ENCODE measurements at places on chromosomes 6 and 20. TPM values are rescaled to one million over a fixed set of nuclear protein-coding genes. Genes with fewer than 3 reads are reported as not detected.
A peak's percentile ranks its signal among the peaks of the same experiment; 100 is the strongest.

Gene YIPF3
- total RNA-seq = 198 TPM

GRCh38 chr20:1671891-1672669 lies 14.5 kb upstream of the SIRPG start:
- H3K27ac ChIP-seq = no peak overlapping the region
- peaks cover 4% of the 10 kb centered on the region for H3K27me3 ChIP-seq
- H3K4me3 ChIP-seq = no peak overlapping the region
- peaks cover 13% of the 10 kb centered on the region for H3K4me1 ChIP-seq
- no peak for DNase-seq

Gene PAK5
- 6.8 TPM for total RNA-seq

DNA sequence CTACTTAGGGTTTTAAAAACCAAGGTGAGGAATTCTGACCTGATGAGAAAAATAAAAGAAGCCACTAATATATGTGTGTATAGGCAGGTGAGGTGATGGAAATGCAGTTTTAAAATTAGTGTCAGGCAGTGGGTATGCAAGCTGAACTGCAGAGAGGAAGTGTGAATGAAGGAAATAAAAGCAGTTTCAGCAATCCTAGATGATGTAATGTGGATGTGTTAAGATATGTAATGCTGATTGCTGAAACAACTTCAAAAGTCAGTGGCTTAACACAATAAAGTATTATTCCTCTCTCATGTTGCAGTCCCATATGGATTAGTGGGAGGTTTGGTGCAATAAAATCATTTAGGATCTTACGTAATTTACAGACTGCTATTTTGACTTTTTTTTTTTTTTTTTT lies 119.9 kb upstream of the ASCC3 start:
- H3K27ac ChIP-seq = no peak overlapping the region
- H3K36me3 ChIP-seq = no peaks in the 10 kb centered on the region
- no peaks in the 10 kb centered on the region for H3K27me3 ChIP-seq

DNA sequence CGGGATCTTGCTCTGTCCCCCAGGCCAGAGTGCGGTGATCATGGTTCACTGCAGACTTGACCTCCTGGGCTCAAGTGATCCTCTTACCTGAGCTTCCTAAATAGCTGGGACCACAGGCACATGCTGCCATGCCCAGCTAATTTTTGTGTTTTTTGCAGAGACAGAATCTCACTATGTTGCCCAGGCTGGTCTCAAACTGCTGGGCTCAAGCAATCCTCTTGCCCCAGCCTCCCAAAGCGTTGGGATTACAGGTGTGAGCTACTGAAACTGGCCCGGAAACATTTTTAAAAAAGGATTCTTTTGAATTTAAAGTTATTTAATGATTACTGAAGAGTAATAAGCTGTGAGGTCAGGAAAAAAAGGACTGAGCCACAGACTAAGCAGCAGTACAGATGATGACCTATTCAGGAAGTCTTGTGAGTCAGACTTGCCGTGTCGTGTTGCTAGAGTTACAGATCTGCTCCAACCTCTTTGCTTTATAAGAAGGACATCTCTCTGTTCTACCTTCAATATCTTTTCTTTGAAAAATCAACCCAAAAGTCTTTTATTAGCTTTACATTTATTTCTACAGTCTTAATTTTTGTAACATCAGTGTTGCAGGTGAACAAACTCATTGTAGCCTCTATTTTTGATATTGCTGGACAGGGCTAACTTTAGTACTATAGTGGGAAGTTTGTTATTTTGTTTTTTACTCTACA lies 108.7 kb downstream of the NCOA3 start:
- no peak overlapping the region for H3K27ac ChIP-seq
- H3K4me3 ChIP-seq = no peak overlapping the region
- no peaks in the 10 kb centered on the region for H3K36me3 ChIP-seq
- no peaks in the 10 kb centered on the region for H3K4me1 ChIP-seq
- no peaks in the 10 kb centered on the region for H3K27me3 ChIP-seq

DNA sequence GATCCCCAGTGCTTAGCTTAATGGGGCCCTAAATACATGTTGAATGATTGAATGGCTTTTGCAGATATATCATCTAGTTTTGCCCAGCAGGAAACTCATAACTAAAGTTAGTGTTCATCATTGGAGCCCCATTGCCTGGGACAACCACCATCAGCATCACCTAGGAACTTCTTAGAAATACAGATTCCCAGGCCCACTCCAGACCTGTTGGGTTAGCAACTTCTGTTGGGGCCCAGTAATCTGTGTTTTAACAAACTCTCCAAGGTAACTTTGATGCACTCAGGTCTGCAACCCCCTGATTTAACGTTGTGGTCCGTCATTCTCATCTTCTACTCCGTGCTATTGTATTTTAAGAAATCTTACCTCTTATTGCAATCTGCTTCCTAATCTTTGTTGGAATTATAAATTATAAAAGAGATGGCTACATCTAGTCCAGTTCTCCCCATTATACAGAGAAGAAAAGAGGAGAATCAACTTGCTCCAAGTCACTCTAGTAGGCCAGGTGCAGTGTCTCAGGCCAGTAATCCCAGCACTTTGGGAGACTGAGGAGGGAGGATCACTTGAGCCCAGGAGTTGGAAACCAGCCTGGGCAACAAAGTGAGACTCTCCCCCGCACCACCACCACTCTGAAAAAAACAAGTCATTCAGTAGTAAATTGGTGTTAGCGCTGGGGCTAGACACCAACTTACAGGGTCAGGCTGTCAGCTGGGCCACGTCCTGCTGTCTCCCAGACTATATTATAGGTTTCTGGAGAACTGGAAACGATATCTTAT lies 13.7 kb downstream of the FOXP4 start:
- DNase-seq = no peak
- H3K27me3 ChIP-seq = peaks cover 5% of the 10 kb centered on the region
- H3K36me3 ChIP-seq = no peaks in the 10 kb centered on the region
- peak overlapping the region; percentile 78 for H3K4me3 ChIP-seq
- peaks cover 21% of the 10 kb centered on the region for H3K4me1 ChIP-seq
- H3K27ac ChIP-seq = no peak overlapping the region

GRCh38 chr20:47007826-47008655 lies 113.4 kb downstream of the EYA2 start:
- peaks cover 4% of the 10 kb centered on the region for H3K4me1 ChIP-seq
- H3K4me3 ChIP-seq = no peak overlapping the region
- peak overlapping the region; percentile 15 for H3K27ac ChIP-seq
- H3K27me3 ChIP-seq = peaks cover 9% of the 10 kb centered on the region

Gene ULBP2
- total RNA-seq = 5.4 TPM

DNA sequence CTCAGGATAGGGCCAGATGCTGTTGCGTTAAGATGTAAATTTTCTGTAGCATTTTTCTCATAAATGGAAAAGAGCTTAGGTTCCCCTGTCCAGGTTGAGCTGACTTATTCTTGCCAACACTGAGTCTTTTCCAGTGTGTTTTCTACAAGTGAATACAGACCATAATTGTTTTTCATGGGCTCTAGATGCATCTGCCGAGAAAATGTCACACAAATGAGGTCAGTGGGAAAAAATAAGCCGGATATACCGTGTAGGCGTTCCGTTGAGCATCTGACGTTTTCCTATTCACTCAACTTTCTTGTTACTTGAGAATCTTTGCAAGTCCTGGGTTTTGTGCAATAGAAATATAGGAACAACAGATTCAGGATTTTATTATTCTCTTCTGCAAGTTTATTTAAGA lies 582.9 kb upstream of the CDH4 start:
- H3K27ac ChIP-seq = no peak overlapping the region
- H3K27me3 ChIP-seq = no peaks in the 10 kb centered on the region
- peaks cover 1% of the 10 kb centered on the region for H3K4me1 ChIP-seq
- H3K36me3 ChIP-seq = no peaks in the 10 kb centered on the region
- DNase-seq = no peak
- H3K4me3 ChIP-seq = no peak overlapping the region

- H3K4me1 ChIP-seq = peaks cover 39% of the 10 kb centered on the region
- H3K27ac ChIP-seq = peak overlapping the region; percentile 38
- no peak for DNase-seq
- H3K36me3 ChIP-seq = no peaks in the 10 kb centered on the region
- H3K27me3 ChIP-seq = no peaks in the 10 kb centered on the region
These were observed 11.0 kb downstream of the ENTPD6 start for GRCh38 chr20:25206548-25206947.

GRCh38 chr6:168182366-168182765 lies 103.4 kb upstream of the FRMD1 start:
- H3K27me3 ChIP-seq = peaks cover 2% of the 10 kb centered on the region
- H3K36me3 ChIP-seq = no peaks in the 10 kb centered on the region
- no peak for DNase-seq
- no peak overlapping the region for H3K4me3 ChIP-seq
- H3K4me1 ChIP-seq = peaks cover 8% of the 10 kb centered on the region
- no peak overlapping the region for H3K27ac ChIP-seq

- no peak overlapping the region for H3K27ac ChIP-seq
- H3K4me1 ChIP-seq = peaks cover 3% of the 10 kb centered on the region
- H3K27me3 ChIP-seq = peaks cover 3% of the 10 kb centered on the region
- H3K4me3 ChIP-seq = no peak overlapping the region
- no peak for DNase-seq
These were observed 349.8 kb downstream of the DHX35 start for GRCh38 chr20:39311851-39312506.

DNA sequence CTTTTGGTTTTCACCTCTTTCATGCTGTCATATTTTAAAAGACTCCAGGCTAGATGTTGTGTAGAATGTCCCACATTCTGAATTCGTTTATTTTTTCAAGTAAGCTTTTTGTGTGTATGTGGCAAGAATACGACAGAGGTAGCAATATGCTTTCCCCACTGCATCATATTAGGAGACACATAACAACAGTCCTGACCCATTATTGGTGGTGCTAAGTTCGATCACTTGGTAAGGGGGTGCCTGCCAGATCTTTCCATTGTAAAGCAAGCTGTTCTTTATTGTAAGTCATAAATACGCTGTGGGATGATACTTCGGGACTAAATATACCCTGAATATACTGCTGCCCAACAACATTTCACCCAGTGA lies 588 bp upstream of the NCOA3 start:
- no peak for DNase-seq
- H3K27ac ChIP-seq = peak overlapping the region; percentile 54

DNA sequence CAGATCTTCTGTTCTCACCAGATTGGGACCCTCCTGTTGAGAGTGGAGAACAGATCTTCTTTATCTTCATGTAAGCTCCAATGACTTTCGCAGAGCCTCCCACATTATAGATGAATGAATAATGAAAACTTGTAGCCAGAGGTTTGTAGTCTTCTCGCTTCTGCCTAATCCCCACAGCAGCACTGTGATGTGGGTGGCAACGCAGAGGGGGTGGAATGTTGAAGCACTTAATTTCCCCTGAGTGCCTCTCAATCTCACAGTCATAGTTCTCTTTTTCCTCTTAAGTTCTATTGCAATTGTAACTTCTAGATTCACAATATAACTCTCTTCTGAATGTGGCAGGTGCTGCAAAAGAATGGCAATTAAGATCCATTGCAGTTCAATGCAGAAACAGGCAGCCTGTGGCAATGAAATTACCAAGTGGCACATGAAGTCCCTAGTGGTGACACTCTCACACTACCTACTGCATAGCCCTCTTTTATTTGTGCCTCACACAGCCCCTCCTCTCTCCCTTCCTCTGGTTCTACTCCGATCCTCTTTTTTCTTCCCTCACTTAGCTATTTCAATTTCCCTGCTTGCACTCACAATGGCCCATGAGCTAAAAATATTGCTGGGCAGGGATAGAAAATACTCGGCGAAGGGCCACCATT lies 281.9 kb downstream of the UBE3D start:
- no peak overlapping the region for H3K4me3 ChIP-seq
- H3K27ac ChIP-seq = no peak overlapping the region
- H3K4me1 ChIP-seq = no peaks in the 10 kb centered on the region
- DNase-seq = no peak
- H3K27me3 ChIP-seq = no peaks in the 10 kb centered on the region
- H3K36me3 ChIP-seq = no peaks in the 10 kb centered on the region

DNA sequence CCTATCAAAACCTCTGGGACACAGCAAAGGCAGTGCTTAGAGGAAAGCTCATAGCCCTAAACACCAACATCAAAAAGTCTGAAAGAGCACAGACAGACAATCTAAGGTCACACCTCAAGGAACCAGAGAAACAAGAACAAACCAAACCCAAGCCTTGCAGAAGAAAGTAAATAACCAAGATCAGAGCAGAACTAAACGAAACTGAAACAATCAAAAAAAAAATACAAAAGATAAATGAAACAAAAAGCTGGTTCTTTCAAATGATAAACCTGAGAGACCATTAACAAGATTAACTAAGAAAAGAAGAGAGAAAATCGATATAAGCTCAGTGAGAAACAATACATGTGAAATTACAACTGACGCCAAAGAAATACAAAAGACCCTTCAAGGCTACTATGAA lies 34.8 kb upstream of the RUNX2 start:
- peaks cover 2% of the 10 kb centered on the region for H3K27me3 ChIP-seq
- H3K27ac ChIP-seq = no peak overlapping the region
- no peak overlapping the region for H3K4me3 ChIP-seq
- DNase-seq = no peak
- H3K4me1 ChIP-seq = no peaks in the 10 kb centered on the region

- H3K36me3 ChIP-seq = no peaks in the 10 kb centered on the region
- no peaks in the 10 kb centered on the region for H3K4me1 ChIP-seq
These were observed 21.4 kb upstream of the CITED2 start for GRCh38 chr6:139395891-139396301.

Gene NRSN1
- 5.7 TPM for total RNA-seq

Gene PFDN6
- 69.7 TPM for total RNA-seq

- H3K27me3 ChIP-seq = peaks cover 3% of the 10 kb centered on the region
- H3K4me3 ChIP-seq = no peak overlapping the region
- DNase-seq = no peak
- H3K36me3 ChIP-seq = no peaks in the 10 kb centered on the region
- peaks cover 14% of the 10 kb centered on the region for H3K4me1 ChIP-seq
- H3K27ac ChIP-seq = no peak overlapping the region
These were observed 163.6 kb downstream of the SLC16A10 start for GRCh38 chr6:111250791-111251354.

DNA sequence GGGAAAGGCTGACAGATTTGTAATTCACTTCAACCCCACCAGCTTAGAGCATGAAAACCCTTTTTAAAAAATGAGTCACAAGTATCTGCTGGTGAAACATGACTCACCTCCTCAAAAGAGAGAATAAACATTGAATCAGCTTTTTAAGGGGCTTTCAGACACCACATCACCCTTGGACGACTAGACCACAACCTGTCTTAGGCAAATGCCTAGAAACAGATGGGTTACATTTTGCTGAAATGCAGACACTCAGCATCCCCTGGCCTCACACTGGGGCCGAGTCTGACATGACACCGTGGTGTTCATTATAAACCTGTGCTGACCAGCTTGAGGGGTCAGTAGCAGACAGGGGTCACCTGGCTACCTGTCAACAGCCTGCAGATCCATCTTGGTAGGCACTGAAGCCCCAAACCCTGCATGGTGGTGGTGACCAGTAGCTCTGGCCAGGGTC lies 175.3 kb upstream of the CST7 start:
- H3K4me3 ChIP-seq = no peak overlapping the region
- H3K27ac ChIP-seq = no peak overlapping the region
- H3K27me3 ChIP-seq = peaks cover 6% of the 10 kb centered on the region
- H3K4me1 ChIP-seq = peaks cover 5% of the 10 kb centered on the region

DNA sequence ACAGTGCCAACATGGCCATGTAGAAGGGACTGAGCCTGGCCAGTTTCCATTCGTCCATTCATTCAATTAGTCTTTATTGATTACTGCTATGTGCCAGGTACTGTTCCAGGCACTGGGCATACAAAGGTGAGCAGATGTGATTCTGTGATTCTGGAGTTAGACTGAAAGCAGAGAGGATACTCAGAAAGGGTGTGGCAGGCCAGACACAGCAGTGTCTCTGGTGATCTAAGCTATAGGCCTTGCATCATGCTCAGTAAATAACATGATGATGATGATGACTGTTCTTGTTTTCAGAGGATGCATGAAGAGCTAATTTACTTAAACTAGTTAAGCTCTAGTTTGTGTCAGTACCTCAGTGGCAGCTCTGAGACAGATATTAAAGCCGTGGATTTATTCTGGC lies 31.4 kb upstream of the FUCA2 start:
- H3K36me3 ChIP-seq = no peaks in the 10 kb centered on the region
- no peak overlapping the region for H3K4me3 ChIP-seq
- no peak for DNase-seq

All from glutamatergic neuron (in vitro differentiated cells).